Right lung (tissue), 10 donors: ENCODE measurements at places on chromosomes 1 and 21. TPM values are rescaled to one million over a fixed set of nuclear protein-coding genes. Genes with fewer than 3 reads are reported as not detected.

The HRNR gene
- 0.04 TPM for polyA plus RNA-seq

DNA sequence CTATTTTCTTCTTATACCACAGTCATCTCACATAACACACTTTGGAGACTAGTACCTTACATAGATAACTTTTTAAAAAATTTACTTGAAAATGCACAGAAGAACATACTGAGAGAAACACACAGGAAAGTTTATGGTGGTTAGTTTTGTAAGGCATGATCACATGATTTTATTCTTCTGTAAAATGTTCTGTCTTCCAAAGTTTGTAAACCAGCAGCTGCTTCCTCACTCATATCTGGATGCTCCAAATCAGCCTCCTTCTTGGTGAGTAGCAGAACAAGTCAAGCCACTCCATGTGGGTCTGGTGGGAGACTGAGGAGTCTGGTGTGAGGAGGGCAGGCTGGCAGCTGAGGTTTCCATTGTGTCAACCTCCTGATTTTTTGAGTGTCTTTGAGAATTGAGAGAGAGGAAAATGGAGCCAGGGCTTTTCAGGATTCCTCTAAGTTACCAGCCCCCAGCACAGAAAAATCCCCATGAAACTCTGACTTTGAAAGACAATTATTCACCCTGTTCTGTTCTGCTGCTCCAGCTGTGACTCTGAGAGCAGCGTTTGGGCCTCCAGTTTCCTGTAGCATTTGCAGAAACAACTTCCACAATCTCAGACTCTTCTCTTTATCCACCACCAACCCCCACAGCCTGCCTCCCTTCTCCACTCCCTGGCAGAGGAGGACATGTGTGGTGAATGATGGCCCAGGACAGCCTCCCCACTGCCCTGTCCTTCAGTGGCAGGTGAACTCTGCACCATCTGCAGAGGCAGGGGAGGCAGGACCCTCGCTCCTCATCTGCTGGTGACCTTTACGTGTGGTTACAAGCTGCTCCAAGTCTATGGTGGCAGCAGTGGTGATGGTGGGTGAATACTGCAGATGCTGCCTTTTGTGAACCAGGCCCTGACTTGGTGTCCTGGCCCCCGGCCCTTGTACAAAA is 82.3 kb downstream of the FCRL5 start:
- DNase-seq: no peak

DNA sequence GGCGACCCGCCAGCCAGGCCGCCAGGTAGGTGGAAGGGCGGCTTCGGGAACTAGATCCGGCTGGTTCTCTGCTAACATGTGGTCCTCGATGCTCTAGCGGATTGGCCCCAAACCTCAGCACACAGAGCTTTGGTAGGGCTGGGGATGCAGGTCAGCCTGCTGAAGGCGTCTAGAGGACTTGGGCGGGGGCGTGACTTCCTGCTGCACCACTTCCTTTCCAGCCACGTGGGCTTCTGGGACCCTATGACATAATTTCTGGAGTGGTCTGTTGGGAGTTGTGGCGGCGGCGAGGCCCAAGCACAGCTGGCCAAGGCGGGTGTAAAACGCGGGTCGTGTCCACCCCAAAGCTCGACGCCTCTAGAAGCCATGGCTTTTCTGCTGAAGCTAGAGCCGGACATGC is 124.5 kb downstream of the ATF6 start:
- no peak for DNase-seq

DNA sequence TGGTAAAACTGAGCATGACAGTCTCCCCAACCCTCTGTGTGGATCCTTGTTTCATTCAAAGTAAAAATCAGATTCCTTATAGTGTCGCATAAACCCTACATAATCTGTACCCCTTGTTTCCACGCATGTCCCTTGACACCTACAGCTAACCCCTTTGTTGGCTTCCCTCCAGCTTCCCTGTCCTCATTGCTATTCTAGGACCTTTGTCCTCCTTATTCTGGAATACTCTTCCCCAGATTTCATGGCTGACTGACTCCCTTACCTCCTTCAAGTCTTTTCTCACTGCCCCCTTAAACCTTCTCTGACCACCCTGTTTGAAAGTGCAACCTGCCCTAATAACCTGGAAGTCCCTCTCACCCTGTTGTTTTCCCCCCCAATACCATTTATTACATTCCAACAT is 4.0 kb downstream of the RNF11 start:
- DNase-seq: no peak

DNA sequence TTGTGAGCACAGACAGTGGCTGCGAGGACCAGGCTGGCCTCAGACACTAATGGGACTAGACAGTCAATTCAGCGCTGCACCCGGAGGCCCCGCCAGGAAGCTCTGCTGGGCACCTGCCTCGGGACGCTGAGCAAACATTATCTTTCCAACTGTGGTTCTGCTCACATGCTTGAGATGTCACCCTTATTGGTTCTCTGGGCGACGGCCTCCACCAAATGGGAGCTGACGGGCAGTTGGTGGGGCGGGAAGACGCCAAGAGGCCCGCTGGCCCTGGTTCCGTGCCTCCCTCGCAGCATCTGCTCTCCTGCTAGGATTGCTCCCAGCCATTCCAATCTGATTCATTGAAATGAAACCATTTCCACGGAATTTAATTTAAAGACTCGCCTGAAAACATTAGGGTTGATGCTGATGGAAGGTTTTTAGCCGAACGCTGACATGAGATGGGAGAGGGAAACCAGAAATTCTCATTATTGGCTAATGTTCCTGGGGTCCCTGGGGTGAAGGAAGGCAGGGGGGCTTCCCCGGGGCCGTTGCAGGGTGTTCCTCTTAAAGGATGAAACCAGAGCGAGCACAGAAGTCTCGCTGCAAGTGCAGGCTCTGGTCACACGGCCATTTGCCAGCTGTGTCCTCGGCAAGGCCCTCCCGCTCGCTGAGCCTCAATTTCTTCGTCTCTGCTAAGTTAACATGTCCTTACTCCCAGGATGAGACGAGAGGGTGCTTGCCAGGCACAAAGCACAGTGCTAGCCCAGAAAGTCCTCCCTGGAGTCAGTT is 512.2 kb downstream of the NPHP4 start:
- DNase-seq: no peak

DNA sequence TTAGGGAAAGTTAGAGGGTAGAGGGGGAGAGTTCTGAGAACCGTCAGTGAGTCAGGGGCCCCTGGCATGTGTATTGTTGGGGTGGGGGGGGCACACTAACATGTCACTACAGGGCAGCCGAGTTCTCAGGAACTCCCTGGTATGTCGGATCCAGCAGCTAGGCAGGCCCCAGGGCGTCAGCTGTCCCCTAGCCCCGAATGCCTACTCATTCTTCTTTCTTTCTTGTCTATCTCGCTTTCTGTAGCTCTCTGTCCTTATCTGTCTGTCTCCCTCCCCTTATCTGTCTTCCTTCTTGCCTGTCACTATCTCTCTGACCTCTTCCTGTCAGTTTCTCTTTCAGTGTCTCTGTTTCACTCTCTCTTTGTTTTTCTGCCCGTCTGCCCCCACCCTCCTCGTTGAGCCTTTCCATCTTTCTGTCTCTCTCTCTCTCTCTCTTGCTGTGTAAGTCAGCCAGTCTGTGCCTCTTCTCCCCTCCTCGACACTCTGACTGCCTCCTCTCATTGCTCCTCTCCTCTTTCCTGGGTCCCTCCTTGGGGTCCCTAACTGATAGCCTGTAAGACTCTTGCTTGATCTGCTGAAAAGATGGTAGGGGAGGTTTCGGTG is 2.4 kb downstream of the NTRK1 start:
- DNase-seq: no peak

- no peak for DNase-seq
Measured at GRCh38 chr1:59484096-59484495, 187.2 kb downstream of the FGGY start.
